ENCODE measurements at places on chromosomes 5 and 9. TPM values are rescaled to one million over a fixed set of nuclear protein-coding genes. Genes with fewer than 3 reads are reported as not detected.

ADAMTS19 gene
- not detected for total RNA-seq

BTNL3 gene
- not detected for total RNA-seq

BTNL8 gene
- 0.40 TPM for total RNA-seq

STING1 gene
- total RNA-seq, result 423 TPM

OTP gene
- total RNA-seq, result not detected

ANGPTL2 gene
- total RNA-seq, result not detected
